ENCODE measurements at places on chromosomes 5 and 9.

DNA sequence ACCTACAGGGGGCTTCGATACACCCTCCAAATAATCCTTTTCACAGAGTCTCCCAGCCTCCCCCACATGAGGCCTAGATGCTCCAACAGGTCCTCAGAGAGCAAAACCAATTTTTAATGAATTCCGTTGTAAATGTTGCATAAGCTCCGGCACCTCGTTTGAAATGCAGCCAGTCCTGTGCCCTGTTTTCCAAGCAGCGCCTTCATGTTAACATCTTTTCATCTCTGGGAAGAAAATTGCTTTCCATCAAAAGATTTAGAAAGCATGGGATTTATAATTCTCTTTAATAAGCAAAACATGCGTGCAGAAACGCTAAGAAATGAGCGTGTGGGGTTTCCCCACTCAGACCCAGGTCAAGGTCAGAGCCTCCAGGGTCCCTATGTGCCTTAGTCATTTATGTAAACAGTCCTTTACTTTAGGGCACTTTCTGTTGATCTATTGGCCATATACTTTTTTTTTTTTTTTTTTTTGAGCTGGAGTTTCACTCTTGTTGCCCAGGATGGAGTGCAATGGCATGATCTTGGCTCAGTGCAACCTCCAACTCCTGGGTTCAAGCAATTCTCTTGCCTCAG, 177.5 kb upstream of the S1PR3 start:
- no peak for DNase-seq

DNA sequence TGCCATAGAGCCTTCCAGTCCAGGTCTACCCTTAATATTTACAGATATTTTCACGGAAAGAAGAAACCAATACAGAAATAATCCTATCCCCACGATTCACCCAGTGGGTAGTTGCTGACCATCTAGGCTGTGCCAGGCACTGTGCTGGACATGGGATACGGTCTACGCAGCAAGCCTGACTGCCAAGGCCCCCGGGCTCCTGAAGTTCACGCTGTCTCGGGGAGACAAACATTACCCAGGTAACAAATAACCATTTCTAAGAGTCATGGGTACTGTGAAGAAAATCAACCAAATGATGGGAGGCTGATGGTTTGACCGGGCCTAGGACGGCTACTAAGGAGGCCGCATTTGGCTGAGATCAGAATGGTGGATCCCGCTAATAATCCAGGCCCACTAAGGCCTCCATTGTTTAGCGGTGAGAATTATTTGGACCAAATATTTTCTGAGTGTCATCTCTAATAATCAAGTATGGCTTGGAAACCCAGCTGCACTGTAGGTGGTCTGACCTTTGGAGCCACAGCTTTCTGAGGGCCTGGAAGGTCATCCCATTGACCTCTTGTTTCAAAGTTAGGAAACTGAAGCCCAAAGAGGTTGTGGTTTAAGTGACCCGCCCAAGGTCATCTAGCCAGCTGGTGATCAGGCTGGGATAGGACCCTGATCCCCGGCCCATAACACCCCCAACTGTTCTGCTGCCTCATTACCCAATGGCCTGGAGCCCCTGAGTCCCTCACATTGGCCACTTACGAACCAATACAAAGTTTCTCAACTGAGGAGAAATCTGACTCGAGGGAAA, 82.4 kb downstream of the AK8 start:
- no peak for DNase-seq

DNA sequence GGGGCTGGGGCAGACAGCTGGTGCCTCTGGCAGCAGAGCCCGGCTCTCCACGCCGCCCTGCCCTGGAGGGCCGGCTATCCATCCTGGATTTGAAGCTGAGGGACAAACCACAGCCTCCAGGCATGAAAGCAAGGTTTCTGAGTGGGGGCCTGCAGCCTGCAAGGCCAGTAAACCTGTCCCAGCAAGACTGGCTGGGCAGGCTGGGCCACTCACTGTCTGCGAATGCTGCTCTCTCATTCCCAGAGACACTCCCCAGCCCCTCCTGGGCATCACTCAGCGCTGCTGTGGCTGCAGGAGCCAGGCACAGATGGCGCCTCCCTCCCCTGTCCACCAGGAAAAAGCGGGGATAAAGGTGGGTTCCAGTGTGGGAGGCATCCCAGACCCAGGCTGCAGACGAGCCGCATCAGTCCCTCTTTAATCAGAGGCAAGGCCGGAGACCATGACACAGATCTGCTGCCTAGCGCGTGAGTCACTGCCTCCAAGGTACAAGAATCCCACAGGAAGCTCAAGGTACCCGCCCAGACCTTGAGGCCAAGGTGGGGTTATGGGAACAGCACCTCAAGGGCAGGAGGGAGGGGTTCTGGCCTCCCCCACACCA, 118.0 kb downstream of the VAV2 start:
- DNase-seq: no peak

DNA sequence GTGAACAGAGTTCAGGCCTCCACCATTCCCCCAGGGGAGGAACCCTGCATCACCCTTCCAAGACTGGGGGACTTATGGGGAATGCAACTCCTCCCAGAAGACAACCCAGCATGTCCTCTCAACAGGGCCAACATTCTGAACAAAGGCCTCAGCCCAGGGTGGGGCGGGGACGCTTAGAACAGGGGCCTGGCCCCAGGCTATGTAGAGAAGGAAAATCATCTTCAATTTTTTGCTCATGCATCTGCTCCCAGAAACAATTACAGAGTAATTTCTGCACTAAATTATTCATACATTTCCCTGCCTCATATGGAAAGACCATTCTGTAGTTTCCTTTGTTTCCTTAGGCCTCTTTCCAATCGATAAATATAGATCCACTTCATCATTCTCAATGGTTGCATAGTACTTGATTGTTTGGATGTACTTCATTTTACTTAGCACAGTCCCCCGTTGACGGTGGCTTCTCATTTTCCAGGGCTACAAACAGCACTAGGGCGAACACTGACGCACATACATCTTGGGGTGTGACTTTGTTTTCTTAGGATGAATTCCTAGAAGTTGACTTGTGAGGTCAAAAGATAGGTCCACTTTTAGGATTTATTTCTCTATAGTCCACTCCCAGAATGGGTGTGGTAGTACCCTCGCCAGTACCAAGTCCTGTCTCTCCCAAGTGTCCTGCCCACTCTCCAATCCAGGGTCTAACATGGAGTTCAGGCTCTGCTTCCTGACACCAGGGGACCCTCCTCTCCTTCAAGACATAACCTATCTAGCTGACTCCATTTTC, 27.2 kb upstream of the SMU1 start:
- DNase-seq: no peak

GRCh38 chr9:134829356-134829937, 51.2 kb upstream of the FCN2 start:
- DNase-seq: no peak

- no peak for DNase-seq
These were observed 31.2 kb downstream of the SEMA4D start for GRCh38 chr9:89466451-89467277.

DNA sequence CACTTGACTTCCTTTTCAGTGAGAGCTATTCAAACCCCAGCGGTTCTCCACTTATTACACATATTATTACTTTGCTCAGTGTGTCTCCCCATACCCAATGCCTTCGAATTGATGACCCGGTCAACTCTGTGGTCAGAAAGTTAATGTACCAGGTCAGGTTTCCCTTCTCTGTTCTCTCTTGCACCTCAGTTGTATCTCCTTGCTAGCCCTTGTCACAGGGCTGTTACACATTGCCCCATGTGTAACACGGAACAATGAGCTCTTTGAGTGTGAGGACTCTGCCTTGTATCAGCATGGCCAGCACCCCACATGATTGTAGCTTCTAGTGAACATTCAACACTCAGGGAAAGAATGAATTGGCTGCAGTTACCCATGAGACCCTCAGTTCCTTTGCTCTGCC, 73.6 kb downstream of the DOCK2 start:
- no peak for DNase-seq

DNA sequence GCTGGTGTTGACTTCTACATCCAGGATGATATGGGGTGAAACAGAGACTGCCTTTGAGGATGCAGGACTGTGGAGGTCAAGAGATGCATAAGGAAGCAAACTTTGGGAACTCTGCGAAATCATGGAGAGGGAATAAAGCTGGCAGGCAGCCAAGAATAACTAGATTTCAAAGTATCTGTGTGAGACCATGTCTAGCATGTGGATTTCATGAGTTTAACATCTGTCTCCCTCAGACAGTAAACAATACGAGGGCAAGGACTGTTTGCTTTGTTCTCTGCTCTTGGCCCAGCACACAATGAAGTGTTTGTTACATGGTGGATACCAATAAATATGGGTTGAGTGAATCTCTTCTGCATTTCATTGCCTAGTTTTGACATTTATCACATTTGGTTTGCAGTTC, 71.3 kb downstream of the RASEF start:
- no peak for DNase-seq

- DNase-seq: no peak
These were observed 56.7 kb downstream of the SAXO1 start for GRCh38 chr9:18976221-18976708.

GRCh38 chr9:127177231-127177630, 54.8 kb upstream of the ANGPTL2 start:
- DNase-seq: no peak

DNA sequence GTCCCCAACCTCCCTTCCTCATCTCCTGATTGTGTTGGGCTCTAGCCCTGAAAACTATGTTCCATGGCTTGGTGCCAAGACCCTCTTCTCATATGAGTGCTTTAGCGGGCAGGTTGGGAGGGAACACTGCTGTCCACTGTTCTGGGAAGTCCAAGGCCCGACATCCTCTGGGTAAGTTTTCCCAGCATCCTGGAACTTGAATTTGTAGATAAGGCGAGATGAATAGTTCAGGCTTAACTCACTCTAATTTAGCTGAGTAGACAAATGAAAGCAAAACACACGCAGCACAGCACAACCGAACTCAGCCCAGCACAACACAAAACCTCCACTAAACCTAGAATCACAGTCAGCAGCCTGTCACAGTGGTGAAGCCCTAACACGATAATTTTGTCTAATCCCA, 95.3 kb upstream of the SLC28A3 start:
- no peak for DNase-seq

DNA sequence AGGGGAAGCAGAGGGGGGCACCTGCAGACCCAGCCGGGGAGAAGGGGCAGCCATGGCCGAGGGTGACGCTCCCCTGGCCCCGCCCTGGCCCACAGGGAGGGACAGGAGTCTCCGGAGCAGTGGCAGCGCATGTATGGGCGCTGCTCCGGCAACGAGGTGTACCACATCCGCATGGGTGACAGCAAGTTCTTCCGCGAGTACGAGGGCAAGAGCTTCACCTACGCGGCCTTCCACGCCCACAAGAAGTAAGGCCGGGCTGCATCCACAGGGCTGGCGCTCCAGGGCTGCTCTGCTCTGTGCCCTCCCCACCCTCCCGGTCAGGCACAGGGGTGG, 68.2 kb downstream of the KCNT1 start:
- DNase-seq: no peak

DNA sequence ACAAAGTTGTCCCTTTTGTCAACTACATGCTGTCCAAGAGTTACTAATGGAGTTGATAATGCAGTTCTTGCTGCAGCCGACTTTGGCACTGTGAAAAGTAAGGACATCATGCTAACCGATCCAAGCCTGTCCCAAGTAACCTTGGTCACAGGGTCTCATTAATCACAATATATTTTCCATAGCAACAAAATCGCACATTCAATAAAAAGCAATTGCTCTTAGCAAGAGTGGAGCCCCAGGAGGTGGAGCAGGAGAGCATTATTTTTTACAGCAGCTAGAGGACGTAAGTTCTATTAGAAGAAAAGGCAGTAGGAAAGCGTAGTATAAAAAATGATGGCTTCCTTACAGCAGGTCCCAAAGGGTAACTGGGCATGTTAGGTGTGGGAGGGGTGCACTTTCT, 570.3 kb downstream of the EBF1 start:
- DNase-seq: no peak

GRCh38 chr5:7271435-7272084, 124.4 kb upstream of the ADCY2 start:
- DNase-seq: no peak

DNA sequence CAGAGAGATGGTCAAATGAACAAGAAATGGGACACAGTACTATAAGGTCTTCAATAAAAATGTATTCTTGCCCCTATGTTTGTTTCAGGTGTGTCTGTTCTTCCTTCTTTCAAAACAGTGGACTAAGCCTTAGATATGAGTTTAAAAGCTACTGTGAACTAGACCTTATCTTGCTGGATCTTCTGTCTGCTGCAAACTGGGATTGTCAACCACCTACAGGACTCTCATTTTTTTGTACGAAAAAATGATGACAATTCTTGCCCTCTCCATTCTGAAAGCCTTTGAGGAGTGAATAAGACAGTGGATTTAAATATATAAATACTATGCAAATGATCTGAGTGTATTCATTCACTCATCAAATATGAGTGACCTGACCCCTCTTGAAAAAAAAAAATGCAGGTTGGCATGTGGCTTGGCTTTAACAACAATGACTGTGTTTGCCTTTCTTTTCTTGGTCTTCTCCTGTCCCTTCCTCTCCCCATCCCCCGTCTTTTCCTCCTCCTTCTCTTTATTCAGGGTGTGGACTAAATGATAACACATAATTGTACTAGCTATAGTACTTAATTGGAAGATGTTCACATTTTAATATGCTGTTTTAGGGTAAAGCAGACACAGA, 235.5 kb upstream of the TRIM32 start:
- DNase-seq: no peak

DNA sequence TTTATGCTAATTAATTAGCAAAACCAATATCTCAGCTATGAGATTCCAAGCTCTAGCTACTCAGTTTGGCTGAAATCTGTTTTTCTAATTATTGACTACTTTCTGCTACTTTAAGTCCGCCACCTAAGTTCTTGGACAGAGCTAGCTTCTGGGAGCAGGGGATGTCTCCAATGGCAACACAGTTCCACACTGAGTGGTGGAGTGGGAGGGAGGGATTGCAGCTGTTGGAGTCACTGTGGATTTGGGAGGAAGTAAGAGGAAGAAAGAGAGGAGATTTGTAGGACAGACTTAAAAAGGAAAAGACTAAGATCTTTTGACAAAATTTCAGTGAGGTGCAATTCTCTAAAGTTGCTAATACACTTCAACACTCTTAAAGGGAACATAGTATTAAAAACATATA, 450.8 kb downstream of the NFIB start:
- DNase-seq: no peak
